ENCODE measurements at places on chromosomes 7 and 10.
A peak's percentile ranks its signal among the peaks of the same experiment; 100 is the strongest.

GRCh38 chr10:132982301-132982989 is 40.1 kb upstream of the CFAP46 start:
- DNase-seq, result no peak

- no peak for DNase-seq
Observed at GRCh38 chr7:41592794-41593193, 110.1 kb downstream of the INHBA start.

- no peak for DNase-seq
Observed at GRCh38 chr10:128298587-128298986, 172.4 kb upstream of the MKI67 start.

GRCh38 chr10:96124230-96125141 is 5.6 kb upstream of the ZNF518A start:
- DNase-seq, result no peak

DNA sequence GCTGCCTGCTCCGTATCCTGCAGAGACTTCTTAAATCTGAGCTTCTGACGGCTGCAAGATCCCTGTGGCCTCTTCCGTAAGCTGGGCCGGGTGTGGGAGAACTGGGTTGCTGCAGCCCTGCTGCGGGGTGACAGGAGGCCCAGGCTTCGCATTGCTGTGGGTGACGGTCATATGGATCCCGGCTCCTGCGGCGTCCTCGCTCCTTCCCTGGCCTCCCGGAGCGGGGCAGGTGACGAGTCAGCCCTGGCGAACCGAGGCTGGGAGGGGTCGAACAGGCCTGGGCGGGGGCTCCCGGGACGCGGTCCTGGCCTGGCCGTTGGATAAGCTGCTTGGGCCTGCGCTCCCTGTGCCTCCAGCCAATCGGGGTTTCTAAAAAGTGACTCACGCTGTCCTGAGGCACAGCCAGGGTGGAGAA is 7.8 kb upstream of the UBE2D1 start:
- no peak for DNase-seq

DNA sequence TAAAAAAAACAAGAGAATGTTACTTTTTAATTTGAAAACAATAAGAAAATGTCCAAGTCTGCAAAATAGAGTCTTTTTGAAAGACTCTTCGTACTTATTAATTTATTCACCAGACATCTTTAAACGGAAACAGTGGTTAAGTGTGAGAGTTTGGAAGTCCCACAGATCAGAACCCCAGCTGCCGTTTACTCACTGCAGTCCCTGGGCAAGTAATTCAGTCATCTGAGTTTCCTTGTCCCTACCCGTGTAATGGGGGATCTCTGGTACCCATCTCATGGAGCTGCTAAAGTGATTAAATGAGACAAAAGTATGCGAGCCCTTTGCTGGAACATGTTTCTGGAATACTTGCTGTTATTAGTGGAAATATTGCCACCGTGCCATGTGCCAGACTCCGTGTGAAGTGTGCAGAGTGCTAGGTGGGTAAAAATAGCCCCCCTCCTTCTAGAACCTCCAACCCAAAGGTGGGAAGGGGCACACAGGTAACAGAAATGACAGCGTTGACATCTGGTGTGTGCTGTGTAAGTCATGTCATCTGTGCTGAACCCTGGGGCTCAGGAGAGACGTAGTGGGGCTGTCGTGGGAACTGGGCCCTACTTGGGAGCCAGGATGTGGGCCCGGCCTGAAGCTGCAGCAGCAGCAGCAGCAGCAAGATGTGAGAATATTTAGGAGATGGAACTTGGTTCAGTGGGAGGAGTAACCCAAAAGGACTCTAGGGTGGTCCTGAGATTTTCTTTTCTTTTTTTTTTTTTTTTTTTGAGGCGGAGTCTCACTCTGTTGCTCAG is 140.5 kb downstream of the CUX1 start:
- no peak for DNase-seq

DNA sequence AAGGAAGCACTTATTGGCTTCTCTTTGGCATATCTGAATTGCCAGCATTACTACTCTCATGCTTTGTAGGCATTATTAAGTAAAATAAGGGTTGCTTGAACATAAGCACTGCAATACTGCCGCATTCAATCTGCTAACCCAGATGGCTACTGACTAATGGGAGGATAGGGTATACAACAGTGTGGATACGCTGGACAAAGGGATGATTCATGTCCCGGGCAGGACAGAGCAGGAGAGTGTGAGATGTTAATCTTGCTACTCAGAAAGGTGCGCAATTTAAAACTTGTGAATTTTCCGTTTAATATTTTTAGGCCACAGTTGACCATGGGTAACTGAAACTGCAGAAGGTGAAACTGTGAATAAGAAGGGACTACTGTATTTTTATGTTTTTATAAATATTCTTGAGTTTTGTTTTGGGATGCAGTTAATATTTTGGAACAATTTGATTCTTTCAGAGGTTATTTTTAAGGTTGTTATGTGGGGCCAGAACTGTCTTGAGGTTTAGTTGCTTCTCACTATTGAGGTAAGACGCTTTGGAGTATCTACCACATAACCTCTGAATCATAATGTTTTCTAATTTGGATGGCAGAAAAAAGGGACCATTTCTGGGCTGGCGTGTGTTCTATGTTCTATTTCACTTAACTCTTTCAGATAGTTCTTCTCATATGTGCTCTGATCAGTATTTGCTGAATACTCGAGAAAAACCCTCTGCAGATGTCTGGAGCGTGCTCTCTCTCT is 75.7 kb upstream of the SYPL1 start:
- DNase-seq, result no peak

GRCh38 chr7:44194069-44194468 is 4.8 kb upstream of the GCK start:
- DNase-seq, result peak; percentile 62

GRCh38 chr7:71198391-71198790 is 66.4 kb downstream of the GALNT17 start:
- no peak for DNase-seq

- no peak for DNase-seq
Observed at GRCh38 chr7:5528071-5528814, 104.6 kb upstream of the TNRC18 start.

GRCh38 chr10:1309617-1310270 is 253.6 kb downstream of the WDR37 start:
- DNase-seq, result no peak
